ENCODE measurements at places on chromosomes 3 and 15. TPM values are rescaled to one million over a fixed set of nuclear protein-coding genes. Genes with fewer than 3 reads are reported as not detected.

TMOD2 gene
- 5.1 TPM for total RNA-seq

C3orf70 gene
- under 0.01 TPM for total RNA-seq

DPPA4 gene
- total RNA-seq = 49.8 TPM

SHF gene
- total RNA-seq = 24.5 TPM

KLHL6 gene
- 65.2 TPM for total RNA-seq

ANKUB1 gene
- not detected for total RNA-seq

APBA2 gene
- 7.5 TPM for total RNA-seq

TCAIM gene
- total RNA-seq = 12.7 TPM
